NCI-H774 (cell line): ENCODE measurements at places on chromosomes 5 and 9.

DNA sequence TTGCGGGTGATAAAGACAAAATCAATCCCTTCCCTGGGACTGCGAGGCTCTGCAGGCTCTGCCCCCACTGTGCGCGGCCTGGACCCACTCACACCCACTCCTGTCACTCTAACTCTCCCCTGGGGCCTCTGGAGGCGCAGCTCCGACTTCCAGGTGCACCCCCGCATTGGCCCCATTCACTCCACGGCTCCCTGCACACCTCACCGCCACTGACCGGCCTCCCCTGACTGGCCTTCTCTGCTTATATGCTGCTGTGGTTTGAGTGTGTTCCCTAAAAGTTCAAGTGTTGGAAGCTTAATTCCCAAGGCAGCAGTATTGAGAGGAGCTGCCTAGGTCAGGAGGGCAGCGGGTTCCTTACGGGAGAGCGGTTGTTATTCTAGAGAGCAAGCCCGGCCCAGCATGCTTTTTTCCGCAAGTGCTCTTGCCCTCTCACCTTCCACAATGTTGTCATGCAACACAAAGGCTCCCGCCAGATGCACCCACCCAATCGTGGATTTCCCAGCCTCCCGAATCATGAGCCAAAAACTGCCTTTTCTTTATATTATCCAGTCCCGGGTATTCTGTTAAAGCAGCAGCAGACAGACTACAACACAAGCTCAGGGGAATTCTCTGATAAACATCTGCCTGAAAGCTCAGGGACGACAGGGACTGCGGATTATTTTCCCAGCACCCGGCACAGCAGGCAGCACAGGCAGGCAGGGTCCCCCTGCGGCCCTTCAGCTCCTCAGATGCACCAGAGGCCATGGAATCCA, 73.5 kb upstream of the LRRTM2 start:
- DNase-seq, result no peak

- no peak for DNase-seq
Observed at GRCh38 chr9:108973895-108974294, 39.4 kb downstream of the CTNNAL1 start.

DNA sequence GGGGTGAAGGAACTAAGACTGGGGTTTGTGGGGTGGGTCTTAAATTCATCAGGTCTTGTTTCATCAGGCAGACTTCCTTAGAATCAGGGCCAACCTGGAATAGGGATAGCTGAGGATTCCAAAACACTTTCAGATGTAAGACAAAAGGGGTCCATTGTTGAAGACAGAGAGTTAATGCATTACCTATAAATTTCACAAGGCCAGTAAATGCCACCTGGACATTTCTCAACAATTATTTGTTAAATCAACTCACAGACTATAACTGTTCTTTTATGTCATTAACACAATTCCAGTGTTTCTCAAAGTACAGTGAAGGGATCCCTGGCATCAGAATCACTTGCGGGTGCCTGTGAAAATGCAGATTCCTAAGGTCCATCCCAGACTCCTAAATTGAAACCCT, 2.8 kb downstream of the MARCHF3 start:
- DNase-seq, result no peak

- no peak for DNase-seq
Observed at GRCh38 chr5:95797301-95797700, 25.2 kb downstream of the GLRX start.

- no peak for DNase-seq
Observed at GRCh38 chr9:85079349-85079748, 409.8 kb downstream of the NTRK2 start.

DNA sequence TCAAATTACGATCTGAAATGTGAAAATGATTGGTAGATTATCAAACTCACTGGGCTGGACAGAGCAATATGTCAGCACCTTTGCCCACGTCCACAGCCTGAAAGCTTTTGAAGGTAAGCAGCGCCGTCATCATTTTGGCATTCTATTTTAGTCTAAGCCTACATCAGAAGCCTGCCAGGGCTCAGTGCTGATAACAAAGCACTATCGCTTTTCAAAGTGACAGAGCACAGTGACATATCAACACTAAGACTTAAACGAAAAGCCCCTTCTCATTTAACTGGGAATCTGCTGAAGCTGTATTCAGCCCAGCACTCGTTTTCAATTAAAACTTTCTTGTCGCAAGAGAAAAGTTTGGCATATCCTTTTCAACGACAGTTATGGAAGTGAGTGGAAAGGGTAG, 1076.3 kb downstream of the PTPRD start:
- DNase-seq, result no peak

DNA sequence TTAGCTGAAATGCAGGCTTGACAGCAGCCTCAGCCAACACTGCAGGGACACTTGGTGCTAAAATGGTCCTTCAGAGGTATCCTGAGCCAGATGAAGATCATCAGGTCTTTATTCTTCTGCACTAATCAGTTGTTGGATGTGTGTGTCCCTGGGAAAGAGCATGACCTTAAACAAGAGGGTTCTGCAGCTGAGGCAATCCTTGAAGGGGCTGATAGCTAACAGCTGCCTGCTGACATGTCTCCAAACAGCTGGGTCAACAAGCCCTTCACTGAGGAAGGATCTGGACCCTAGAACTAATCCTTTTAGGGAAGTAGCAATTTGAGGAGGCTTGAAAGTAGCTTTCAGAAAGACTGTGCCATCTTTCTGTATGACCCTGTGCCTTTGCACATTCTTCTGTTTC, 376.3 kb upstream of the ACTBL2 start:
- DNase-seq, result no peak

DNA sequence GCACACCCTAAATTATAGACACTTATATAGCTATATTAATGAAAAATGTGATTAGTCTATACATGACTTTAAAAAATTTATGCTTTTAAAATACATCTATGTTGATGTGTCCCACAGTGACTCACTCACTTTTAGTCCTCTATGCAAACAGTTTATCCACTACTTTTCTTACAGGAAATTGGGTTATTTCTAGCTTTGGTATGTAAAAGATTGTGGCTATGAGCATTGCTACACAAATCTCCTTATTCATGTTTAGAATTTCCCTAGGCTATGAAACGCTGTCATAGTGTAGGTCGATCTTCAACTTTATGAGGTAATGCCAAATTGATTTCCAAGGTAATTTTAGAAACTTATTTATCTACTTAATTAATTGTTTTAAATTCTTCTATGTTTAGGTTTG, 687.4 kb downstream of the PRR16 start:
- no peak for DNase-seq

DNA sequence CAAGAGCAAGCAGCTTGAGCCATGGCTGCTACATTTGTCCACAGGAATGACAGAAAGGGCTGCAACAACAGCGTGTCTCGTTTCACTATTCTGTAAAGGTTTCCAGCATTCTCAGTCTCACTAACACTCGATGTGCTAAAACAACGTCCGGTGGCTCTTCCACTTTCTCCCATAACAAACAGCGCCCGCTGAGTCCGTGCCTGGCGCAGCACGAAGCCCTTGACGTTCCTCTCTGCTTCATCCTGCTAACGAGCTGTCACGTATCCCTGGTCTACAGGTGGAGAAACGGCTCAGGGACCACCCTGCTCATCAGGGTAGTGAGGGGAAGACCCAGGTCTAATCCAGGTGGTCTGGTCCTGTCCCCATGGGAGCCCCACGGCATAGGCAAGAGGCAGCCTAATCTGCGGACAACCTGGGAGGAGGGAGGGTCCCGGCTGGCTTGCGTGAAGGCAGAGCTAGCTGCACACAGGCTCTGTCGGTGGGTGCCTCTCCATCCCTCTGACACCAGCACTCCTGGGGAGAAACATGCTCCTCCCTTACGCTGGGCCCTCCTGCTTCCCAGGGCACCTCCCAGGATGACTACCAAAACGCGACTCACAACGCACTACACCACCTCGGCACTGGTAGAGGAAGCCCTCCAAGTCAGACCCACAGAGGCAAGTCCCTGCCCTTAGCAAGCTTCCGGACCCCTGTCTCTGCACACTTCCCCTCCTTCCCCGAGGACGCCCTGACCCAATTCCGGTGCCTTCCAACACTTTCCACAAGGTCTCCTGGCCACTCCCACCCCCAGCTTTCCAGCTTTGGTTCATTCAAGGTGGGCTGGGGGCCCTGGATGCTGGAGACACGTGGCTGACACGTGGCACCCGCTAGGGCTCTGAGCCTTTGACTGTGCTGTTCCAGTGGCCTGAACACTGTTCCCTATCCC, 43.3 kb downstream of the VAV2 start:
- no peak for DNase-seq

- DNase-seq, result no peak
Observed at GRCh38 chr5:132424167-132424880, 54.8 kb downstream of the SLC22A5 start.

GRCh38 chr9:21070171-21070571, 7.6 kb downstream of the IFNB1 start:
- no peak for DNase-seq

DNA sequence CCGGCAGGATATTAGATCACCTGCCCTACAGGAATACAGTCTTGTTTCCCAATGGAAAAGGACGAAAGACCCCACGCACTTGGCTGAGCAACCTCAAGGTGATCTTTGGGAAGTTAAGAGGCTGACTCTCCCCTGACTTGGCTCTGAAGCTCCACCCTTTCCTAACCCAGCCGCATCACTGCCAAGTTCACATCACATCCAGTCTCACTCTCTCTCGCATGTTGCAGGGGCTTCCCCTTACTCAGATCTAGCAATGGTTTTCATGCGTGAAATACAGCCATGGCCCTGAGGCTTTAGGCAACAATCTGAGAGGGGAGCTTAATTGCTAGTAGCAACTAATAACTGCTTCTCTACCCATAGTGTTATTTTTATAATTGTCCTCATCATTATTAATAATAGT, 211.6 kb downstream of the DOCK8 start:
- DNase-seq, result no peak
